ENCODE measurements at places on chromosomes 6 and 20.

GRCh38 chr20:43751167-43752050 is 24.6 kb upstream of the GTSF1L start:
- DNase-seq, result no peak

GRCh38 chr20:22412977-22413868 is 171.1 kb downstream of the FOXA2 start:
- DNase-seq, result no peak

GRCh38 chr20:47380481-47380880 is 24.0 kb upstream of the ZMYND8 start:
- no peak for DNase-seq

DNA sequence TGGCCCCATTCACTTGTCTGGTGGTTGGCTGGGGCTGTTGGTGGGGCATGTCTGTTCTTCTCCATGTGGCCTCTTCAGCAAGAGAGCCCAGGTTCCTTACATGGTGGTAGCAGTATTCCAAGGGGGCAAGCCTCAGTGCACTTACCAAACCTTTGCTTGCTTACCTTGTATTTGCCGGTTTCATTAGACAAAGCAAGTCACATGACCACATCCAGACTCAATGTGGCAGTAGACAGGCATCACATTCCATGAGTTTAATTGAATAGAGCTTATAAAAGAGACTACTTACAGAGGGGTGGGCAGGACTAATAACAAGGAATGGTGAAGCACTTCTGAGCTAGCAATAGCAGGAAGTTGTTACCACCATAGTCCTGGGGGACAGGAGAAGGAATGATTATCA is 78.6 kb downstream of the SNAP25 start:
- DNase-seq, result no peak

DNA sequence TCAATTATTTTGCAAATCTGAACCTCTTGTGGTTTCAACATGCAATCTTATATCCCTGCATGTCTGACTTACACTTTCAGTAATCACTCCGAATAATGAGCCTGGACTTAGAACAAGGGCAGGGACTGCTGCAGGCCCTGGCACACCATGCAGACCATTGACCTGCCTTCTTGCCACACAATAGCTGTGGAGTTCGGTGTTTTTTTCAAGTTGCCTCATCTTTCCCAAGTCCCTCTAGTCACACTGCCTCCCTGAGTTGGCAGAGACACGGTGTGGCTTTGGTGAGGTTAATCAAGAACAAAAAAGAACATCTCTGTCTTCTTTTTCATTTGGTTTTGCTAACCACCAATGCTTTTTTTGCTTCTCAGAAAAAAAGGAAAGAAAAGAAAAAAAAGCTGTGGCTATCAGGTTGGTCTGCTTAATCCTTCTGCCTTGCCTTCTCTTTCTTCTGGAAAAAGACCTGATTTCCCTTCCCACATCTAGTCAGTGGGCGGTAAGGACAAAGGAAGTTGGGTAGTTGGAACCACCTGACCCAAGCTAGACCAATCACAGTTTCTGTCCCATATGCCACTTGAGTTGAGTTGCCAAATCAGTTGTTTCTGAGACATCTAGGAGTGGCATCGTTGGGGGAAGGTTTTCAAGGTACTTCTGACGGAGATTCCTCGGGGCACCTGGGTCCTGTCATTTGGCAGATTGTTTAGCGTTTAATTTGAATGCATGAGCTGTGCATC is 55.9 kb upstream of the TASP1 start:
- DNase-seq, result no peak

- DNase-seq, result no peak
These were observed 78.3 kb downstream of the STXBP5 start for GRCh38 chr6:147282566-147282959.

DNA sequence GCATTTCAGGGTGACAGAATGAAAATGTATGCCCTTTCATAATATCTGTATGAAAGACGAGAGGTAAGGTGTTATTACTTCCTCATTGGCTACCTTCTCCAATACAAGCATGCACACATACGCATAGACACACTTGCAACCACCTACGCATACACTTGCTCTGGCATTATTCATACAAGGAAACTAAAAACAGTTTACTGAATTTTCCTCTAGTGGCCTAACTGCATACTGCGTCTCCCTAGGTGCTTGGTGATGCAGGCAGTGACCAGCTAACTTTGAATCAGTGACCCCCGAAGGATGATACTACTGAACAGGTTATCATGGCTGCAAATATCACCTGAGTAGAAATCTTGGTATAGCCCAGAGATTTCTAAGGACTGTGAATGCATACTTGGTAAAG is 593.1 kb downstream of the PKHD1 start:
- DNase-seq, result no peak

DNA sequence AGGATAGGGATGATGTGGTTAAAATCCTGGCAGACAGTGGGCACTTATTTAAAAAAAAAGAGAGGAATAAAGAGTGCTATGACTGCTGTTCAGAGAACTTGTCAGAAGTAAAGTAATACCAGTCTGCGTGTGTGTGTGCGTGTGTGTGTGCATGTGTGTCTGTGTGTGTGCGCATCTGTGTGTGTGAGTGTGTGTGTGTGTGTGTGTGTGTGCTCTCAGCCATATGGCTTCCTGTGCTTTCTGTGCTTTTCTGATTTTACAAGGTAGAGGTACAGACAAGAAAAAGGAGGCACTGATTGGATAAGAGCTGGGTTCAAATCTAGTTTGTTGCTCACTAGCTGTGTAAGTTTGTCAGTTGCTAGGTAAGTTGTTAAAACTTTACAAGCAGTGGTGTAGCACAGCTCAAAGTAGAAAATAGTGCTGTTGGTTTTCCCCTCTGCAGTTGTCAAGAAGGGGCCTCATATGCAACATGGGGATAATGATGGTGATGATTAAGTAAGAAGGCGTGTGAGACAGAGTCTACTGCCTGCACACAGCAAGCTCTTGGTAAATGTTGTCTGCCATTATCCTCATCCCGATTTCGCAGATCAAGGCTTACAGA is 155.3 kb upstream of the ZNF217 start:
- DNase-seq, result no peak

GRCh38 chr6:157400676-157401075 is 19.7 kb downstream of the ZDHHC14 start:
- no peak for DNase-seq

DNA sequence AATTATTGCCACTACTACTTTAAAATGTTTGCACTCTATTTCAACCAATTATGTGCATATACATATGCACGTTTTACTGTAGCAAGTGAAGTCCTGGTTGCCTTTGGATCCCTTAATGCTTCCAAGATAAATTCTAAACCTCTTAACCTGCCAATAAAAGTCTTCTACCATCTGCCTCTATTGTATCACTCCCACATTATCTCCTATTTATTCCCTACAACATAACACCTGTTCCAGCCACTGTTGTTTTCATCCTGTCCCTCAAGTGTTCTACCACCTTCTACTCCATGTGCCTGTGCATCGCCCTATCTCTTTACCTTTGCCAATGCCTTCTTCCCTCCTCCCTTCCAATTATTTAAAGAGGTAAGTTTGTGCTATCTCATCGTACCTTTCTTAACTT is 499.0 kb upstream of the RNF217 start:
- peak; percentile 70 for DNase-seq

GRCh38 chr6:21874372-21874771 is 280.8 kb downstream of the SOX4 start:
- no peak for DNase-seq

- DNase-seq, result no peak
These were observed 9.7 kb upstream of the MRPS10 start for GRCh38 chr6:42227173-42227850.

- no peak for DNase-seq
These were observed 361.9 kb upstream of the JARID2 start for GRCh38 chr6:14883921-14884320.

- DNase-seq, result no peak
These were observed 49.0 kb upstream of the VSTM2L start for GRCh38 chr20:37853823-37854375.

- DNase-seq, result no peak
These were observed 14.4 kb downstream of the ZNF217 start for GRCh38 chr20:53579266-53579580.

- DNase-seq, result no peak
These were observed 686.2 kb upstream of the SLC35B3 start for GRCh38 chr6:9121549-9121948.

DNA sequence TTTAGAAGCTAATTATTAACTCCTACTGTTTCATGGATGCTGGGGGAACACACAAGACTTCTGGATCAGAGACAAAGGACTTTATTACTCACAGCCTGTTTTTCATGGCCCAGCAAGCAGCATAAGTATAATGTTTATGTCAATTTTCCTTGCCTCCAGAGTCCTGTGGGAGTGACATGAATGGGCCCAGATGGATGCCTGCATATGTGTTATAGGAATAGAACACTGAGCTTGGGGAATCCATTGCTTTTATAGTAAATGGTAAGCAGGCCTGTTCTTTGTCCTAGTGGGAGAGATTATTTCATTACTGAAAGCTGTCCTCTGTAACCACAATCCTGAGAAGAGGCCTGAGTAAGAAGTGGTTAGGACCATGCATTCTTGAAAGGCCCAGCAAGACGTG is 25.6 kb downstream of the BLTP3A start:
- no peak for DNase-seq

DNA sequence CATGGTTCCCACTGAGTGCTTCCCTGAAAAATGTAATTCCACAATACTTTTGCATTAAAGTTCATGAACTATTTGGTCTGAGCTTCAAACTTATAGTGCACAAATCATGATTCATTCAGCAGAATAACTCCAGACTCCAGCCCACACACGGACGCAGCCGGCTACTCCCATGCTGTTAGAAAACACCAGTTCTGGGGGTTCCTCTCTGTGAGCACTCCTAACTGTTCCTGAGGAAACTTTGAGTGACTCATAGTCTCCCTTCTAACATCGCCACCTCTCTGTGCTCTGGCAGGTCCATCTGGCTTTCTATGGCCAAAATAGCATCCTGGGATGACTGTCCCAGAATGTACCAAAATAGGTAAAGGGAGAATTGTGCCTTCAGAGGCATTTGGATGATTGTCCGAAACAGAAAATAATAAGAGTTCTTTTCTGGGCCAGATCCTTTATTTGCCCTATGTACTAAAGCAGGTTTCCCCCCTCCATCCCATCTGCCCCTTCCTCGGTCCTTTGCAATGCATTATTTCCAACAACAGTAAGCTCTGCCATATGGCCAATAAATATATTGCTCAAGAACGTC is 32.3 kb upstream of the LY86 start:
- no peak for DNase-seq

- DNase-seq, result no peak
These were observed 139.4 kb upstream of the AKAP12 start for GRCh38 chr6:151100326-151100725.
